ENCODE measurements at places on chromosomes 4 and X.

DNA sequence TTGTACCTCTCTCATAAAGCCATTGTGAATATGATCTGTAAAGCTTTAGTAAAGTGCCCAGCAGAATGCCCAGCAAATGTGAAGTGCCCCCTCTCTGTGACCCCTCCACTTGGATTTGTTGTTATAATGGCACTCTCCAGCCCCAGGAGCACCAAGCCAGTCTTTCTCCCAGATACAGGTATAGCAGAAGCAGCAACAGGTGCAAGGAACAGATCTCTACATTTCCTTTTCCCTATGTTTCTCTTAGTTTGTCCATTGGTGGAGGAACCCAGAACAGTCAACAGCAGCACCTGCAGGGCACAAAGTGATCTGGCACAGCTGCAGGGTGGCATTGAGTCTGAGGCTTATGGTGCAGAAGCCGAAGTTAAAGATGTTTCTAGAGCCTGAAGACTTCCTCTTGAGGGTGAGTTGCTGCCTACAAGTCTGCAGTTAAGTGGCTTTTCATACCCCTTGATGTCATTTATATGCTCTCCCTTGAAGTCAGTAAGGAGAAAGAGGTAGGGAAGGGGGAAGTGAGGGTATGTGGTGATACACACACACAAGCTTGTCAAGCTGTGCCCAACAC lies 16.1 kb upstream of the CXCL3 start:
- DNase-seq: no peak

DNA sequence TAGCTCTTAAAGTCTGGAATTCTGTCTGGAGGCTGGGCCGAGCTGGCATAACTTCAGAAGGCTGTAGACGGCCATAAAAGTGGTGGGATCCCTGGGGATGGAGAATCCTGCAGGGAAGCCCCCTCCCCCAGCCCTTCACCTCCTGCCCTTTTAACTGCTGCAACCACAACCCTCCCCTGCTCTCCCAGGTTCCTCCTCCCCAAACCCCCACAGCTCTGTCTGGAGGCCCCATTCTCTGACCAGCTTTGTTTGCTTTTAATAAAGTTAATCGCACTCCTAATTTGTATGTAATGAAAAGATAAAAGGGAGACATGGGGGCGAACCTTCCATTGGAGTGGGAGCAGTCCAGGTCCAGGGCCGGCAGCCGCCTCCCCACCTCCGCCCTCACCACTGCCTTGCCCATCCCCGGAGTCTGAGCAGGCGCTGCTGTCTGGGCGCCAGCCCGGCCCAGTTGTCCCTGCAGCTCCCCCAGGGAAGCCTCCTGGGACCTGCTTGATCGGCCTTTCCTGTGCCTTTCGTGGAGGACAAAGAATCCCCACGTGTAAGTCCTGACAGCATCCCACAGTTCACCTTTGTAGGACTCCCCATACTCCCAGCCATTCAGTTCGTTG lies 84.3 kb downstream of the PJA1 start:
- no peak for DNase-seq

DNA sequence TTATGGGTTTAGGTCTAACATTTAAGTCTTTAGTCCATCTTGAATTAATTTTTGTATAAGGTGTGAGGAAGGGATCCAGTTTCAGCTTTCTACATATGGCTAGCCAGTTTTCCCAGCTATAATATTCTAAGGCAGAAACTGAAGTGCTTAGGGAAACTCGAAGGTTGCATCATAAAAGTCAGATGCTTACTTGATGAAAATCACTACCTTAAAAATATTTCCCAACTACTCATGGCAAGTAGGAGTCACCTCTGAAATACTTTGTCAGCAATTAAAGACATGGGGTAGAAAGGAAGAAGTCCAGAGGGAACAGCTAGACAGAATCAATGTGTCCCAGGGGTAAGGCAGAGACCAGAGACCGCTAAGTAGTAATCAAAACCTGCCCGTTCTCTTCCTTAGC lies 6.3 kb upstream of the AP1S2 start:
- DNase-seq: no peak

DNA sequence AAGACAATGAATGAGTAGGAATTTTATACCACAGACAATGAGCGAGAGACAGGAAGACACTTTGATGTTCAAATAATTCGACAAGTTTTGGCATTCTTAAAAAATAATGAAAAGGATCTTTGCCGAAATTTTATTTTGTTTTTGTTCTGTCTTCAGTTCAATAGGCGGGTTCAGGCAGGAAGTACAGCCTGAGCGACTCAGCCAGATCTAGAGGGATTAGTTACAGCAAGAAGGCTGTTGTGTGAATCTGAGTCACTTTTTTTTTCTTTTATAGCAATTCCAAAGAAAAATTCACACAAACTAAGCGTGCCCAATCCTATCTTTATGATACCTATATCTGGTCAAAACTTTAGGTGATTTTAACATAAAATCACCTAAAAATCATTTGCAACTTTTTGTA lies 505.4 kb upstream of the FAM241A start:
- no peak for DNase-seq

- DNase-seq: no peak
These were observed 53.4 kb downstream of the LDB2 start for GRCh38 chr4:16844816-16845586.

DNA sequence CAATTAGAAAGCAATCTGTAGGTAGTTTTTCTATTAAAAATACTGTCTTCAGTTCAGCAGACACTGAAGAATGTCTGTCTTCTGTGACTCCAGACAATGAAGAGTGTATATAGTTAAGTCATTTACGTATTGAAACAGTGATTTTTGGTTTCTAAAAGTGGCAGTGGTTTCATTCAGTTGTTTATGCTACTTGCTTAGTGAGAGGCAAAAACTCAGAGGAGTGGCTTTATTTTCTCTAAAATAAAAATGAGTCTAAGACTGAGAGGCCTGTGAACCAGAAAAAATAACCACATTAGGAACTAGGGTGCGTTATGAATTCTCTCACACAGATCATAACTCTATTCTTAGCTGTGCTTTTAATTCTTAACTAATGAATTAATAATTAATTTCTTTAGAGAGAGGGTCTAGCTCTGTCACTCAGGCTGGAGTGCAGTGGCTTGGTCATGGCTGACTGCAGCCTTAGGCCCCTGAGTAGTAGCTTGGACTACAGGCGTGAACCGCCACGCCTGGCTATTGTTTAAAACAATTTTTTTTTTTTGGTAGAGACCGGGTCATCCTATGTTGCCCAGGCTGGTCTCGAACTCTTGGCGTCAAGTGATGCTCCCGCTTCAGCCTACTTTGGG lies 31.4 kb downstream of the FREM3 start:
- no peak for DNase-seq

- DNase-seq: no peak
These were observed 81.5 kb downstream of the NHS start for GRCh38 chrX:17456526-17456925.

GRCh38 chrX:14920196-14920595 lies 47.0 kb downstream of the MOSPD2 start:
- DNase-seq: no peak

GRCh38 chr4:80220711-80221110 lies 23.4 kb downstream of the PRDM8 start:
- no peak for DNase-seq

DNA sequence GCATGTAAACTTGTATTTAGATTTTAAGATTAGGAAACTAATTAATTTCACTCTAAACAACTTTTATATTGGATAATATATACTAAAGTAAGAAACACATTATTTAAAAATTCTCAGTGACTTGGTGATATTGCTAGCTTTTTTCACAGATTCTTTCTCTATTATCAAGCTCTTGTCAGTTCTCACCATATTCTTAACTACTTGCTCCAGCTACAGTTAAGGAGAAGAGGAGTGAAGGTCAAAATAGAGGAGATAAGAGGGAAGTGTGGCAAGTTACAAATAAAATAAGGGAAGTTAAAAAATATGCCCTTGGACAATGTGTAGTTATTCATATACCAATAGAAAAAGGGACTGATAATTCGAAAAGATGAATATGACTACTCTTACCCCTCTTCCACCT lies 34.7 kb upstream of the NAF1 start:
- DNase-seq: no peak

GRCh38 chr4:152936446-152937335 lies 568 bp downstream of the FHDC1 start:
- DNase-seq: no peak

- DNase-seq: no peak
These were observed 568.0 kb downstream of the STIM2 start for GRCh38 chr4:27428661-27429060.

- DNase-seq: no peak
These were observed 348.7 kb downstream of the MAPK10 start for GRCh38 chr4:86011117-86011516.

- no peak for DNase-seq
These were observed 130.8 kb upstream of the ACSL4 start for GRCh38 chrX:109863811-109864210.

DNA sequence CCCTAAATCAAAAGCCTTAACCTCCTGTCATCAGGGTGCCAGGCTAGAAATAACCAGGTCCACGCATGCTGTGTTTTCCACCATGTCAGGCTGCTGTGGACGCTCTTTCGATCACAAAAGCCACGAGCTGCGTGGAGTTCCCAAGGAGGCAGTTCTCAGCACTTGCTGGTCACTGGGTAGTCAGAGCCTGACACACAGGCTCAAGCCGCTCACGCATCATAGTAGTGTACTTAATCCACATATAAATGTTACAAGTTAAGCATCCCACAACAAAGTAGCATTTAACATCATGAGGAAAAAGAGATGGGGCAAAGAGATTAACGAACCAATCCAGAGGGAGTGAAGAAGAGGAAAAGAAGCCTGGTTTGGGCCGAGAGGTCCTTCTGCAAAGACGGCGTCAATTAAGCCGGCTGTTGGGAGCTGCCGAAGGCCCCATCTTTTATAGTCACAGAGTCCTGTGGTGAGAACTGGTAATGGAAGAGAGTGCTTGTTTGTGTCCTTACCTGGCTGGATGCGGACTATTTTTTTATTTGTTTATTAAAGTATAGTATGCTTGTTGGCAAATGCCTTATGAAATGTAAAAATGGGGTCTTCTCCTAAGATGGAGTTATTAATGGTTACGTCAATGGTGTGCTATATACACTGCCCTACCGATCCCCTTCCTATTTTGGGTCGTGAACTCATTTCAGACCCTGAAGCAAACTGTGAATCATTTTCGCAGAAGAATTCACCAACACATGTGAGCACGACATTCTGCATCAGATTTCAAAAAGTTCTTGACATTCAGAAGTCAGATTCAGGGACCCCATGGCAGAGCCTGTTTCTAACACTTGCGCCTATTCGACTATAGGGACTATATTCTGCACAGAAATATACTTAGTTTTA lies 675 bp downstream of the PRIMPOL start:
- no peak for DNase-seq

GRCh38 chr4:177109769-177110168 lies 199.9 kb upstream of the NEIL3 start:
- no peak for DNase-seq

DNA sequence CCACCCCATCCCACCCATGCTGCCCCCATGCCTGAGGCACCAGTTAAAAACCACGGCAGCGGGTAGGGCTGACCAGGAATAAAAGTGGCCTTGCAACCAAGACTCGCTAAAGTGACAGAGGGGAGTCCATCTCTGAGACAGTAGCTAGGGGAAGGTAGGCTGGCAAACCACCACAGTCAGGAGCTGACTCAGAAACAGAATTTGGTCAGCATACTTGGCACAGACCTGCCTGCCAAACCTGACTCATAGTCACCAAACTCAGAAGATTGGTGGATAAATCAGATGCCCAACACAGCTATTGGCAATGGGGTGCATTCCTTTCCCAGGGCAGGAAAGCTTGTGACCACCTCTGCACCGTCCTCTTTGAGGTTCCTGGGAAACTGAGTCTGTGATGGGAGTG lies 193.8 kb downstream of the BCOR start:
- no peak for DNase-seq

- DNase-seq: no peak
These were observed 105.0 kb upstream of the PAQR3 start for GRCh38 chr4:79044141-79044659.

- no peak for DNase-seq
These were observed 459.7 kb downstream of the IL15 start for GRCh38 chr4:142095886-142096605.

GRCh38 chrX:58025979-58026378 lies 115.7 kb upstream of the ZXDA start:
- DNase-seq: peak; percentile 27

- no peak for DNase-seq
These were observed 405.3 kb upstream of the FAT1 start for GRCh38 chr4:187128976-187129375.

- DNase-seq: no peak
These were observed 26.9 kb downstream of the SLC2A9 start for GRCh38 chr4:9994246-9994847.

DNA sequence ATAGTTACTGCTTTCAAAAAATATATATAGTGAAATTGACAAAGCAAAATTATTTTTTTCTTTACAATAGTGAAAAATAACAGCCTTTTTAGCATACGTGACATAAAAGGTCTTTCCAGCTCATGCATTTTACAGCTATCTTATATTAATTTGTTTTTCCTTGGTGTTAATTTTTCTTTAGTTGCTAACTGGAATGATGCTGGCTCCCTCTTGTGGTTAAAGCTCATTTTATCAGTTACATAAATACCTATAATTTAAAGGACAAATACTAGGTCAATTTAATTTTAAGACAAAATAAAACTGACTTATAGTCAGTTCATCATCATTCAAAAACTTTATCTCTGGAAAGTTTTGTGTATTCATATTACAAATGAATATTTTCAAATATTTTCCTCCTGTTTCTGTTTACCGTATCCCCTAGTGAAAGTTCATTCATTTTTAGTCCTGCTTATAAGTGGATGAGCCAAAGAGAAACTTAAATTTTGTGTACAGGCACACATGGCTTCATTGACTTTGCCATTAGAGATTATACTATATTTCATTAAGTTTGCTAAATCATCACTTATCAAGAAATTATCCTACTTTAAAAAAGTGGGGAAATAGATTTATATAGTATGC lies 9.9 kb upstream of the ANAPC4 start:
- no peak for DNase-seq

DNA sequence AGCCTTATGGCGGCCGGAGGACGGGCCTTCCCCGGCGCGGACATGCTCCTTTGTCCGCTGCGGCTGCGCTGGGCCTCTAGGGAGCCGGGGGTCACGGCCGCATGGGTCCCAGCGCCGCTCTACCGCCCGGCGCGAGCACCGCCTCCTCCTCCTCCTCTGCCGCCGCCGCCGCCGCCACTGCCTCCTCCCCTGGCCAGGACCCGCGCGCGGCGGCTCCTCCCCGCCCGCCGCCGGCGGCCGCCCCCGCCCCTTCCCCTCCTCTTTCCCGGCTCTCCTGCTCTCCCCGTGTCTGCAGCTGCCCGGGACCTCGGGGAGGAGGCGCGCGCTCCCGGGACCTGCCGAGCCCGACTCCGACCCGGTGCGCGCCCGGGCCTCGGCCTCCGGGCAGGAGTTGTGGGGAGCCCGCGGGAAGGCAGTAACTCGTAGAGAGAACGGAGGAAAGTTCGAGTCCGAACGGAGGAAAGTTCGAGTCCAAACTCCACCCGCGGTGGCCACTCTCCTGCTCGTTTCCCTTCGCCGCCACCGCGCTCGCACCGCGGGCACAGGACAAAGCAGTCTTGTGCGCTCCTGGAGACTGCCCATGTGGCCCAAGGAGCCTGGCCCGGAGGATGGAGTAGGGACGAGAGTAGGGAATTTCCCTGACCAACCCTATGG lies at the start of gene ADGRA3:
Gene ADGRA3, minus strand, starts transcription at position 179 of the 654 bp plus-strand sequence. CDS start 282 bp downstream, outside the sequence.
- peak; percentile 29 for DNase-seq

Measured in stimulated activated CD4-positive, alpha-beta T cell treated with anti-CD3 and anti-CD28 coated beads, TNF-alpha, amount 100 ng/mL, for 48 hours (primary cell).